Dermis blood vessel endothelial cell (primary cell): ENCODE measurements at places on chromosomes 2 and 18. TPM values are rescaled to one million over a fixed set of nuclear protein-coding genes. Genes with fewer than 3 reads are reported as not detected.

The AKAIN1 gene
- not detected in 2 replicates for total RNA-seq

The KIAA2012 gene
- not detected in 2 replicates for total RNA-seq

The INO80C gene
- 8.7 and 9.3 TPM in 2 replicates for total RNA-seq

The ANKAR gene
- 4.8 and 6.8 TPM in 2 replicates for total RNA-seq

The FBLN7 gene
- 2.4 and 3.3 TPM in 2 replicates for total RNA-seq

The METTL21A gene
- total RNA-seq: 22.8 and 24.2 TPM in 2 replicates

- DNase-seq: peak; percentile 91
These were observed 1.3 kb downstream of the CEP68 start for GRCh38 chr2:65057391-65058052.

DNA sequence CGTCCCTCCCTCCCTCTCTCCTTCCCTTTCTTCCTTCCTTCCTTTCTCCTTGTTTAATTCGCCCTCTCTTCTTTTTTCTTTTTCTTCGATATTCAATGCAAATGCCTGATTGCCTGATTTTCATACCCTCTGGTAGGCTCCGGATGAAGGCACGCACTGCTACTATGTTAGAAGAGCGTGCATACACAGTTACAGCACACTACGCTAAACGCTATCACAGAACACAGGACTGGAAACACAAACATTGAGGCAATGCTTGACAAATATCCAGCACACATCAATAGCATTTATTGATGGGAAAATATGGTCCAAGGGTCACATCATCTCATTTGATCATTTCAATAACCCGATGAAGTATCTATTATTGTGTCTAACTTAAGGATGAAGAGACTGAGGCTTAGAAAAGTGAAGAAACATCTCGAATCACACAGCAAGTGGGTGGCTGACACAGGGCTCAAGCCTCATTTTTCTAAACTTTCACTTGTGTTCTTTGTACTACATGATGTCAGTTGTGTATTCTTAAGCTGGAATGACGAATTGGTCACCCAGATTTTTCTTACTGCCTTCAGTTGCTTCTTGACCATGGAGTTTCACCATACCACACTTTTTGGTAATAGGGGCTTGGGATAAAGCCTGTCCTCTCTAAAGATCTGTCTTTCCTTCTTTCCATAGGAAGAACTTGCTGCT is 101.8 kb downstream of the TRIB2 start:
- peak; percentile 44 for DNase-seq

DNA sequence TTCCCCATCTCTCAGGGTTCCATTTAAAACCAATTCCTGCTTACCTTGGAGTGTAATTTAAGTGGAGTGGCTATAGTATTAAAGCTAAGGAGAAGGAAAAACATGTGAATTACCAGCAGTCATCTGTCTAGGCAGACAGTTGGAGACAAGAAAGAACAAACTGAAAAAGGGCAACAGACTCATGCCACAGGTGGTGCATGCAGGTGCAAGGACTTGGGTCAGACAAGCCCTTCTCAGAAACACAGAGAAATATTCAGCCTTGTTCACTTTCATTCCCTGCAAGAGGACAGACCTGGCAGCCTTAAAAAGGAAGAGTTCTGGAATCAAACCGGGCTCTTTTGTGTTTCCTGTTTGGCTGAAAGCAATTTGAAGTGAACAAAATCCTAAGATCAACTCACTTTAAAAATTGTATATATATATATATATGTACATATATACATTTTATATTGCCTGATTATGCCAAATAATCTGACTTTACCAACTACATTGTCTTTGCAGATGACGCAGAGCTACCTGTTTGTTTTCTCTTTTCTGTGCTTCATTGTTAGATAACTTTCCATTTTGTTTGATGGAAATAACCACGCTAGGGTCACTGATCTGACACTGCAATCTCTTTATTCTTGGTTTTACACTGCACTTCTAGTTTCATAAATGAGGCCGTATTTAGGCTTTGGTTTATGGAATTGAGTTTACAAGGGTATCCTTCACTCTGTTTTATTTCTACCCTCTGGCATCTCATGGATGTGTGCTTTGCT is 35.1 kb upstream of the VPS54 start:
- DNase-seq: peak; percentile 31

- no peak for DNase-seq
These were observed 7.0 kb upstream of the TMX3 start for GRCh38 chr18:68721681-68722583.

GRCh38 chr2:151361674-151362370 is 4.4 kb downstream of the TNFAIP6 start:
- no peak for DNase-seq

GRCh38 chr2:72137498-72138010 is 10.1 kb downstream of the CYP26B1 start:
- peak; percentile 72 for DNase-seq

DNA sequence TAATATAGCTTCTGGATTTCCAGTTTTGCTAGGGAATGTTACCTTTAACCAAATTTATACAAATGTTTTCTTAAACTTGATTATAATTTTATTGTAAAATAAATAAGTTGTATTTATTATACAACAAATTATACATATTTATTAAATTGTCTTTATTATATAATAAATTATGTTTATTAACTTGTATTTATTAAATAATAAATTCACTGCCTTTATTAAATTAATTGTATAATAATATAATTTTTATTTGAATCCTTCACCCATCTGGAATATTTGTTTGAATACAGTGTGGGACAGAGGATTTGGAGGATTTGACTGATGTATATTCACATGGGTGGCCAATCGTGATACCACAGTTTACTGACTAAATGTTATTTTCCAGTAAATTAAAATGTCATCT is 43.4 kb upstream of the CCDC178 start:
- no peak for DNase-seq

- no peak for DNase-seq
These were observed 108.1 kb downstream of the FHOD3 start for GRCh38 chr18:36405611-36406010.

- DNase-seq: no peak
These were observed 26.5 kb downstream of the LDAH start for GRCh38 chr2:20796374-20796791.

- DNase-seq: peak; percentile 88
These were observed 35.8 kb upstream of the AFF3 start for GRCh38 chr2:100178085-100178788.

- DNase-seq: no peak
These were observed 39.8 kb upstream of the PCBP1 start for GRCh38 chr2:70047451-70047850.

DNA sequence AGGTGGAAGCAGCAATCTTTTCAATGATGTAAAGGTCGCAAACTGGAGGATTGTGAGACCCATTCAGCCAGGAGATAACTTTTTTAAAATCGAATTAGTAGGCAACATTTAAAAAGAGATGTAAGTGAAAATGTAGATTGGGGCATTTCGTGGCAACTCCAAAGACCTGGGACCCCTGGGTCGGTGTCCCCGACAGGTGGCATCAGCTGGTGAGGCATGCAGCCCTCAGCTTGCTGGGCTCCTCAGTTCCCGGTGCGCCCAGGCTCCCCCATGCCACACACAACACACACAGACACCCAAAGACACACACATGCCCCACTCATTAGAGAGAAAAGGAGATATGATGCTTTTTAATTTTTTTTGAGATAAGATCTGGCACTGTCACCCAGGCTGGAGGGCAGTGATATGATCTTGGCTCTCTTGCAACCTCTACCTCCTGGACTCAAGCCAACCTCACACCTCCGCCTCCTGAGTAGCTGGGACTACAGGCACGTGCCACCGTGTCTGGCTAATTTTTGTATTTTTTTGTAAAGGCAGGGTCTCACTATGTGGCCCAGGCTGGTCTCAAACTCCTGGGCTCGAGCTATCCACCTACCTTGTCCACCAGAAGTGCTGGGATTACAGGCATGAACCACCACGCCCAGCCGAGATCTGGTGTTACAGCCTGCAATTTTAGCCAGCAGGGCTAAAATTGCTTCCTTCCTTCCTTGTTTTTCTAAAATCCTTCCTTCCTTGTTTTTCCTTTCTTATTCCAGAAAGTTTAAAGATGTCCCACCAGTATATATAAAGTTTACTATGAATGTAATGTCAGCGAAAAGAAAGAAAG is 122.6 kb upstream of the EPAS1 start:
- no peak for DNase-seq

- DNase-seq: no peak
These were observed 96.1 kb downstream of the PID1 start for GRCh38 chr2:229174794-229175496.

GRCh38 chr2:147214914-147215313 is 629.9 kb upstream of the ACVR2A start:
- no peak for DNase-seq
